ENCODE measurements at places on chromosomes 16 and 17. TPM values are rescaled to one million over a fixed set of nuclear protein-coding genes. Genes with fewer than 3 reads are reported as not detected.

FGF11 gene
- 4.0 TPM for total RNA-seq

CMTM2 gene
- total RNA-seq = 5.4 TPM

KRTAP3-2 gene
- total RNA-seq = not detected

PCGF2 gene
- total RNA-seq = 13.8 TPM

DDX42 gene
- 64.5 TPM for total RNA-seq

- peak; percentile 69 for DNase-seq
- no peaks in the 10 kb centered on the region for H3K4me1 ChIP-seq
- H3K27ac ChIP-seq = peak overlapping the region; percentile 65
Measured at GRCh38 chr16:54194334-54194743, 92.2 kb downstream of the IRX3 start.

DNA sequence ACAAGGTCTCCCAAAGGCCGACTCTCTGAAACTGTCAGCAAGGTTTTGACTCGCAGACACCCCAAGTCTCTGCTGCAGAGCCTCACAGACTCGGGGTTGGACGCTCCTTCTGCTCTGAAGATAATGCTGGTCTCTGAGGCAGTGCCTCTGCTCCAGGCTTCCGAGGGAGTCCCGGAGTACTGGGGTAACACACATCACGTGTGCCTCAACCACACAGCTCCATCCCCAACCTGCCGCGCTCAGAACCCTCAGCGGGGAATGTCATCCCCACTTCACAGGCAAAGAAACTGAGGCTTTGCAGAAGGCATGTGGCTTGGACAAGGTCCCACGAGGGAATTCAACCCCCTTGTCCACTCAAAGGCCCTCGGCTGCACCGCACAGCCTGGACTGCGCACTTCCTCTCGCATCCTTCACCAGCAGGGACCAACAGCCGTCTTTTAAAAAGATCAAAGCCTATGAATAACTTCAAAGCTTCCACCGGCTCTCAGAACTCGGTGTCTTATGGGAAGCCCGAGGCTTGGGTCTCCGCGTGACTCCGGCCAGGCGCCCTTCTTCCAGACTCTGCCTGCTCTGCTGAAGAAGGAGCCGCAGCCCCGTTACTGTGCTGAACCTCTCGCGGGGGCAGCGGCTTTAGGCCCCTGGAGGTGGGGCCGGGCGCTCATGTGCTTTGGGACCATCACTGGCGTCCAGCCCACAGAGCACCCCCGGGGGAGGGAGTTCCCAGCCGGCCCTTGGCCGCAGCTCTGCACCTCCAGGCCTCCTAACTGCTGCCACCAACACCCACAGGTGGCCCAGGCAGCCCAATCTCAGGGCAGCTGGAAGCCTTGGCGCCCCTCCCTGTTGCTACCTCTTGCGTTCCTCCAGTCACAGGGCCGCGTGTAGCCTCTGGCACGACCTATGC, 2.2 kb downstream of the TMEM204 start:
- H3K4me3 ChIP-seq = no peak overlapping the region
- H3K27ac ChIP-seq = no peak overlapping the region
- no peaks in the 10 kb centered on the region for H3K36me3 ChIP-seq
- no peak for DNase-seq

DNA sequence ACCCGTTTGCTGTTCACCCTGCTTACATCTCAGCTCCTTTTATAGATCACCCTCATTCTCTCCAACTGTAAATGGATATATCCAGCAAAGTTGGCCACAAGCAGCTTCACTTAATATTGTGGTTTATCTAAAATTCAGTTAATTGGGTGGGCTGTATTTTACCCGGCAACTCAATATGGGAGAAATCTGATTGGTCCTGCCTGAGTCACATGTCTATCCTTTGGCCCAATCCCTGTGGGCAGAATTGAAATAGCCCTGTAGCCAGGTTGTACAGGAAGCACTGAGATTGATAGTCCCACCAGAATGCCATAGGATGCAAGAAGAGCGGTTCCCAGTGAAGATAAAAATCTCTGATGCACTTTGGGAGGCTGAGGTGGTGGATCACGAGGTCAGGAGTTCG, 73.2 kb downstream of the AIPL1 start:
- no peak for DNase-seq
- no peak overlapping the region for H3K27ac ChIP-seq

DNA sequence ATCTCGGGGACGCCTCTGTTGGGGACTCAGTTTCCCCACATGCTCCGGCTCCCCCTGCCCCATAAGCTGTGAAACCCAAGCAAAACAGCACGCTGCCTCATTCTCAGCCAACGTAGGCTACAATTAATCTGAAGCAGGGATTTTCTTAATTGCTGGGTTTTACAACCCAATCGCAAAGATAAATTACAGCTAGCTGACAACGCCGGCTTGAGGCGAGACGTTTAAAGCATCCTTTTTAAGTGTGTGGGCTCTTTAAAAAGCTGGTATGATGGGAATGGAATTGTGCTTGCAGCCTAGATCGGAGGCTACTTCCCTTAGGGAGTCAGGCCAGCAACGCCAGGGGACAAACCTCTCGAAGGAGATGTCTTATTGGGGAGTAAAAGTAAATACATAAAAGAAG, 185.3 kb downstream of the ZNF423 start:
- no peak for DNase-seq
- no peaks in the 10 kb centered on the region for H3K27me3 ChIP-seq
- peaks cover 14% of the 10 kb centered on the region for H3K4me1 ChIP-seq

DNA sequence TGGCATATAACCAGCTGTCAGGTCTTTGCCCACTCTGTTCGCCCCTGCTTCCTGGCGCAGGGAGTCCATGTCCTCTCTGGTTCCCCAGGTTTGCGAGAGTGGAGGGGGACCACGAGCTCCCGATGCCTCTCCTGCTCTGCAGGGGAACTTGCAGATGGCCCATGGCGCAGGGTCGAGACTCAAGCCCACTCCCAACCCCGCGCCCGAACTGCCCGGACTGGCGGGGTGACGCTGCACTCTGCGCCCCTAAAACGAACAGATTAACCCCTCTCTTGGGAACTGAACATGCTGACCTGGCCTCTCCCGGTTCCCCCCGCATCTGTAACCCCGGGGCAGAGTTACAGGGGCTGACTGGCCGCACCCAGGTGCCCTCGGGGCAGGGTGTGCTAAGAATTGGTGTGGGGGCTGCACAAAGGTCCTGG, 681 bp upstream of the PLA2G15 start:
- H3K4me1 ChIP-seq = no peaks in the 10 kb centered on the region
- H3K4me3 ChIP-seq = peak overlapping the region; percentile 71
- H3K36me3 ChIP-seq = no peaks in the 10 kb centered on the region
- H3K27me3 ChIP-seq = no peaks in the 10 kb centered on the region
- no peak overlapping the region for H3K27ac ChIP-seq

- no peak overlapping the region for H3K4me3 ChIP-seq
- peaks cover 4% of the 10 kb centered on the region for H3K4me1 ChIP-seq
- H3K27ac ChIP-seq = no peak overlapping the region
Measured at GRCh38 chr17:1069847-1070246, 72.9 kb downstream of the TIMM22 start.

DNA sequence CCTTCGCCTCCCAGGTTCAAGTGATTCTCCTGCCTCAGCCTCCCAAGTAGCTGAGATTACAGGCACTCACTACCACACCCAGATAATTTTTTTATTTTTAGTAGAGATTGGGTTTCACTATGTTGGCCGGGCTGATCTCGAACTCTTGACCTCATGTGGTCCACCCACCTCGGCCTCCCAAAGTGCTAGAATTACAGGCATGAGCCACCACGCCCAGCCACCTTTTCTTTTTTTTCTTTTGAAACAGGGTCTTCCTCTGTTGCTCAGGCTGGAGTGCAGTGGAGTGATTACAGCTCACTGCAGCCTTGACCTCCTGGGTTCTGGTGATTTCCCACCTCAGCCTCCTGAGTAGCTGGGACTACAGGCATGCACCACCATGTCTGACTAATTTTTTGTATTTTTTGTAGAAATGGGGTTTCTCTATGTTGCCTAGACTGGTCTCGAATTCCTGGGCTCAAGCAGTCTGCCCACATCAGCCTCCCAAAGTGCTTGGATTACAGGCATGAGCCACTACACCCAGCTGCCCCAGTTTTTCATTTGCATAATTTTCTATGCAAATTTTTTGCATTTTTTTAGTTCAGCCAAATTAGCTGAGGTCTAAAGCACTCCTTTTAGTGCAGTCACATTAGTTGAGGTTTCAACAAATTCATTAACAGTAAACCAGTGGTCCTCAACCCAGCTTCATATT, 11.3 kb downstream of the WWP2 start:
- H3K27me3 ChIP-seq = no peaks in the 10 kb centered on the region
- H3K4me3 ChIP-seq = no peak overlapping the region
- H3K4me1 ChIP-seq = peaks cover 10% of the 10 kb centered on the region
- H3K36me3 ChIP-seq = no peaks in the 10 kb centered on the region
